ENCODE measurements at places on chromosomes 12 and 14.
A peak's percentile ranks its signal among the peaks of the same experiment; 100 is the strongest.

- DNase-seq, result no peak
Observed at GRCh38 chr12:94271351-94271750, 123.0 kb downstream of the PLXNC1 start.

- DNase-seq, result no peak
Observed at GRCh38 chr14:87613881-87614280, 379.1 kb downstream of the GALC start.

- no peak for DNase-seq
Observed at GRCh38 chr12:121096199-121096798, 36.4 kb upstream of the P2RX7 start.

- no peak for DNase-seq
Observed at GRCh38 chr12:6182279-6182898, 17.8 kb upstream of the CD9 start.

- DNase-seq, result no peak
Observed at GRCh38 chr14:51431741-51432140, 191.7 kb downstream of the TMX1 start.

GRCh38 chr14:99253890-99254289 lies 18.1 kb downstream of the BCL11B start:
- no peak for DNase-seq

DNA sequence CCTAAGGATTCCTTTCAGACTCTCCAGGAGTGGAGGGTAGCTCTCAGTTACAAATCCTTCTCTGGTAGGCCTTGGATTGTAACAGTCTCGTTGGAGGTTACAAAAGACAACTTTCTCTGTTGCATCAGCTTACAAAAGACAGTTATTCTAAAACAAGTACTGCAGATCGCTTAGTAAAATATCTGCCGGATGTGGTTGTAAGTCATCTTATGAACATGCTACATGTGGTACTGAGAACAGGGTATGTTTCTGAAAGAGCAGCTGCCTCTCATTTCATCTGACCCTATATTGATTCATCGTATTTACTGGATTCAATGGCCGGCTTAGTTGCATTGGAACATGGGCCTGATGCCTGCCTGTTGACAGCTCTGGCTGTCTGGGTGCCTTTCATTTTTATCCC lies 157.4 kb downstream of the PTCSC3 start:
- DNase-seq, result no peak

DNA sequence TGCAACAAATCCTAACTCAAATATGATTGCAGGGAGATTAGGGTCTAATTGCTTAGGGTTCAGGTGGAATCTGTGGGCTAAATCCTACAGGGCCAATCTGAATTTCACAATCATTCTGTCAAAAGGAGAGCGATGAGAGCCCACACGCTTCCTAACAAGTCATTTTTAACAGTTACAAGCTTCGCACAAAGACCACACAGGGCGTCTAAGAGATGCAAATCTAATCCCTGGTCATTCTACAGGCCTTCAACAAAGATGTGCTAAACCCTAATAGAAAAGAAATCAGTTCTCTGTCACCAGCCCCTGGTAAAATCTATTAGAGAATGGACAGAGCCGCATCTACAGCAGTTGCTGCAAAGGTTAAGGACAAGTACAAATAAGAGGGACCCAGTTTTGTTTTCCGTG lies 15.3 kb downstream of the NKX2-1 start:
- DNase-seq, result no peak

DNA sequence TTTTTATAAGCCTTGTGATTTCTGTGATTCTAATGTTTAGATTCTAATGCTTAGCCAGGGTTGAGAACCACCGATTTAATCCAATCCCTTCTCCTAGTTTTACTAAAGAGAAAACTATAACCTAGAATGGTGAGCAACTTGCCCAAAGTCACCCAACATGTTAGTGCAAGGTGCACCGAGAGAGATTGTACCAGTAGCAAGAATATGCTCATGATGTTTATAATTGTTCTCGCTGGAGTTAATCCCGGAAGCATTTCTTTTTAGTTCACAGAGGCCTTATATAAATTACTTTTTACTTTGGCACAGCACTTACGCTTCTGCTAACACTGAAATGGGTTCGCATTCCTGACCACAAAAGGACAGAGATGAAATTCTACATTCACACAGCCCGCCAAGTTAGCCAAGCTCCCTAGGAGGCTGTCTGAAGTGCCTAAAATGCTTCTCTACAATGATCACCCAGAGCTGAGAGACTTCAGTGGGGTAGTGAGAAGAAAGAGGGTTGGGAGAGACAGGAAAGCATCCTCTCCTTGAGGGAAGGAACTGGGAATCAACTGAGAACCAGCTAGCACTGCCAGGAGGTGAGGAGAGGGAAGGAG lies 579 bp upstream of the BLOC1S1 start:
- no peak for DNase-seq

- DNase-seq, result no peak
Observed at GRCh38 chr12:64767495-64767894, 8.3 kb upstream of the GNS start.

- DNase-seq, result no peak
Observed at GRCh38 chr14:69845787-69846186, 33.4 kb upstream of the SMOC1 start.

GRCh38 chr14:95496690-95497259 lies 19.7 kb downstream of the SYNE3 start:
- no peak for DNase-seq

DNA sequence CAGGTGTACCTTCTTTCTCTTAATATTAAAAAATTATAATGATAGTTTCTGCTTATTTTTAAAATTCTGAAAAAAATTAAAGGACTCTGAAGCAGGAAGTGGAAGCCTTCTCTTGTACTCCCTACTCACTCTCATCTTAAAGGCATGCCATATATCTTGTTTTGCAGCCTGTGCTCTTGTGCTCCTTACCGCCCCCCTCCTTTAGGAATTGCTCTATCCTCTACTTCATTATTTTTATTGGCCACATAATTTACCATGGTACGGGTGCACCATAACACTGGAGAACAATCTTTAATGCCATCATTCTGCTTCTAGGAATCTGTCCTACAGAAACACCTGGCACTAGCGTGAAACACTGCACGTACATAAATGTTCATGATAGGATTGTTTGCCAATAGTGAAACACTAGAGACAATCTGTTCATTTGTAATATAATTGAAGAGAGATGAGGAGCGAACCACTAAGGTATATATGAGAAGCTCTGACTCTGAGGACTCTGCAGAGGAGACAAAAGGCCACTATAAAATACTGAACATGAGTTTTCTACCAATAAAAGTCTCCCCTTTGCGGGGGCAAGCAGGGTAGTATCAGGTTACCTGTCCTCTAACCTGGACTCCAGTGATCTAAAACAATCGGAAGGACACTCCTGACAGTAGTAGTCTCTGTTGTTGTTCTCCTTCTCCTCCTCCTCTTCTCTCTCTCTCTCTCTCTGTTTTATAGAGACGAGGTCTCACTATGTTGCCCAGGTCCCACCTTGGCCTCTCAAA lies 6.3 kb upstream of the NYNRIN start:
- no peak for DNase-seq

GRCh38 chr12:112331886-112332285 lies 50.3 kb downstream of the HECTD4 start:
- DNase-seq, result no peak

GRCh38 chr14:69013943-69014782 lies 35.1 kb upstream of the ACTN1 start:
- DNase-seq, result no peak

DNA sequence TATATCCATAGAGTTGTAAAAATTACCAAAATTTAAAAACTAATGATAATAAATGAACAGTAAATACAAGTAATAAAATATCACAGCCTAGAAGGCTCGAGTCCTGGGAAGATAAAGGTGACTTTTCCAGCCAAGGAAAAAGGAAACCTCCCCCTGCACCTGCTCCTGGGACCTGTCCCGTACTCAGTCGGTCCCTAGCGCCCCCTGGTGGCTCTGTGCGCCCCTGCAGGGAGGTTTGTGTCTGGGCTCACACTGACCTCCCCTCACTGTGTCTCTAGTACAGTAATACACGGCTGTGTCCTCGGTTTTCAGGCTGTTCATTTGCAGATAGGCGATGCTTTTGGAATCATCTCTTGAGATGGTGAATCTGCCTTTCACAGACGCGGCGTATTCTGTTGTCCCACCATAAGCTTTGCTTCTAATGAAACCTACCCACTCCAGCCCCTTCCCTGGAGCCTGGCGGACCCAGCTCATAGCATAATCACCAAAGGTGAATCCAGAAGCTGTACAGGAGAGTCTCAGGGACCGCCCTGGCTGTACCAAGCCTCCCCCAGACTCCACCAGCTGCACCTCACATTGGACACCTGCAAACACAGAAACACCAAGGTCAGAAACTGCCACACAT lies 1030.4 kb downstream of the TMEM121 start:
- peak; percentile 54 for DNase-seq

- peak; percentile 77 for DNase-seq
Observed at GRCh38 chr12:121668750-121669520, 519 bp downstream of the MORN3 start.

- no peak for DNase-seq
Observed at GRCh38 chr14:22791301-22791700, 23.9 kb downstream of the SLC7A7 start.

DNA sequence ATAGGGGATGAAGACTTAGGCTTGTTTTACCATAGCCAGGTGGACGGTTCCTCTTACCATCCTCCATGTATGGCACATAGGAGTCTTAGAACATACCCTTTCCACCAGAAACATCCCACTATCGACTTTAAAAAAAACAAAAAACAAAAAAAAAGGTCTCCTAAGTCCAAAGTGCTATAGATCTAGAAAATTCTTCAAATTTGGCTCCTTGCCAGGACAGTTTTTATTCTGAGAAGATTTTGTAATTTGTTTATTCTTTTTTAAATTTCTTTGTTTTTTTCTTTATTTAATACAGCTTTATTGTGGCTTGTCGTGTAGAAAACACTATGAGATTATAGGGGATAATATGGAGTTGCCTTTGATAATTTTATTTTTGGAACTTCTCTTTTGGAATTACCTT lies 197.7 kb downstream of the NUBPL start:
- DNase-seq, result no peak

DNA sequence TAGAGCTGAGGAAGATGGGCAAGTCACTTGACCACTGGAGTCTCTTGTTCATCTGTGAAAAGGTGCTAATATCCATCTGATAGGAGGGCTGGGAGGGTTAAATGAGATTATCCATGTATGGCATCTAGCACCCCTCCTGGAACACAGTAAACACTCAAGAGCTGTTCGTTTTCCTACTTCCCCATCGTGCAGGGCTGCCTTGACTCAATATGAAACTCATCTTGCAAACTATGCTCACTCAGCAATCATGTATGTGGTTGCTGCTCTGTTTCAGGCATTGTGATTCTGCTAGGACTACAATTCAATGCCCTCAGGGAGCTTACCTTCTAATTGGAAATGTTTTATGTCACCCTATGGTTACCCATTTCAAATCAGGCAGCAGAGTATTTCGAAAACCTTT lies 395.6 kb downstream of the BCAT1 start:
- no peak for DNase-seq

- DNase-seq, result peak; percentile 23
Observed at GRCh38 chr14:23435543-23436326, at the start of gene MYH7. Gene MYH7, minus strand, starts transcription at chr14:23435660. Its CDS starts 1,928 bp downstream, at chr14:23433732.
